ENCODE measurements at places on chromosomes 1 and 21.

GRCh38 chr1:27142464-27142863 is 12.5 kb downstream of the SLC9A1 start:
- DNase-seq: no peak

GRCh38 chr21:44972821-44973220 is 33.0 kb downstream of the SLX9 start:
- no peak for DNase-seq

DNA sequence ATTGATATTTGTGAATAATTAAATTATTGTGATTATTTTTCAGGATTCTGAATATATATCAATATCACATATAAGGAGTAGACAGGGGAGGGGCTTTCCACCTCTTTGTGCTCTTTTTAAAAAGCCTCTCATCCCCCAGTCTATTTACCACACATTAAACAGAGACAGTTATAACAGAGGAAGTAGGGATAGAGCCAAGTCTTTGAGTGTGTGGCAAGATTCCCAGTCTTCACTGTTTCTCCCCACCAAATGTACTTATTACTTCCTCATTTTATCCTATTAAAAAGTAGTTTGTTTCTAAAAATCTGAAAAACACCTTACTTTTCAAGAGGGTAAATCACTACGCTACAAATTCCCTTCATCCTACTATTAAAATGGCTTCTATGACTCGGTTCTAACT is 46.7 kb downstream of the EPS15 start:
- no peak for DNase-seq

DNA sequence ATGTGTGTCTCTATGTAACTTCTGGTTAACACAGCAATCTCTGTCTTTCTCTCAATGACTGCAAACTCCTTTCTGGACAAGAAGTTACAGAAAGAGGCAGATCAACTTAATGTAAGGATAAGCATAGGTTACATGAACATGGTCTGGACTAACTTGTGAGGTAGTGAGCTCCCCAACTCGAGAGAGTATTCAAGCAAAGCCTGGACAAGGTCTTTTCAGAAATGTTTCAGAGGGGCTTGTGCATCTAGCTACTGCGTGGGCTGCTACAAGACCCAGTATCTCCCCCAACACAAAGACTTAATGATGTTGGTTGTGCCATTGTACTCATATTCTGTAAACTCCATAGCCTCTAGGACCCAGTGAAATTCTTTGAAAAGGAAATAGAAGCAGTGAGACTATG is 23.5 kb upstream of the CLSTN1 start:
- DNase-seq: no peak

- no peak for DNase-seq
Observed at GRCh38 chr21:16309250-16309971, 579.6 kb downstream of the USP25 start.

DNA sequence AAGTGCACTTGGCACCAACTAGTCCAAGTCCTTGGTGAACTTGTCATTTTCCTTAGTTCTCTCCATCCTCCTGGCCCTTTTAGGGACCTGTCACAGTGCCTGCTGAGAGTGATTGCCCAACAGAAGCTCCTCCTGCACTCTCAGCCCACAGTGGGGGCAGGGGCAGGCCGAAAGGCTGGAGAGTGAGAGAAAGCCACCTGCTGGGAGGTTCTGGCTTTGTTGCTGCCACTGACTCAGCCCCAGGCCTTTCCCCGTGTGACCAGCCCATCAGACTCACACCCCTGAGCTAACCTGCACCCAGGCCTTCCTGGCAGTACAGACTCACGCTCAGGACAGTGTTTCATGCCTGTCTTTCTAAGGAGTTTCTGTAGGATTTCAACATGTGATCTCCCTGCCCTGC is 17.1 kb upstream of the PROK1 start:
- no peak for DNase-seq

- peak; percentile 63 for DNase-seq
Observed at GRCh38 chr1:6724517-6725141, 23.0 kb upstream of the DNAJC11 start.

- no peak for DNase-seq
Observed at GRCh38 chr1:58143972-58144697, 402.4 kb downstream of the OMA1 start.

DNA sequence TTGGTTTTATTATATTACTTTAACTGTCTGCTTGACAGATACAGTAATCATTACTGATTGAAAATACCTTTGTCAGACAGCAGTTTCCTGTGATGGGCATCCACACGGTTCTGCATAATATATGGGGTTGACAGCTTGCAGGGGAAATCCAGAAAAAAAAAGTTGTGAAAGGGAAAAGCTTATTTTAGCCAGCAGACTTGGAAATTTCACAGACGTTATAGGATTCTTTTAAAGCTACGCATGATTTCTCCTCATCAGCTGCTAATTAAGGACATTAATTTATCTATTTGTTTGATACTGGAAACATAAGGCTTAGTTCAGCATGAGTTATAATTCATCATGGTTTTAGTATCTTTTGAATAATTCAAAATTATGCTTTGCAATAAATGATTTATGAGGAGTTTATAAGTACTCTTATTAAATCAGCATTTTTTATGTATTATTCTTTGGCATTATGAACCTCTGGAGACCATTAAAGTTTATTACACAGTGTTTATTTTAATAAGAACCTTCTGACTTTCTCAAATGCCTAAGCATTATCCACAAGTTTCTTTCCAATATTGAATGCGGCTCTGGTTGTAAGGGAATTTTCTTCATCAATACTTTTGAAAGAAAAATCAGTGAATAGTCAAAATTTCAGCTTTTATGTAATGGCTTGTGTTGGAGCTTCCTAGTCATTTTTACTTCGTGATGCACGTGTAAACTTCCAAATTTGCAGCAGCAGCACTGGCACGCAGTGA is 235.3 kb upstream of the KCNK2 start:
- peak; percentile 16 for DNase-seq

Data from kidney (tissue), 22 donors.